HCEC 1CT (cell line): ENCODE measurements at places on chromosomes 5 and 9.

DNA sequence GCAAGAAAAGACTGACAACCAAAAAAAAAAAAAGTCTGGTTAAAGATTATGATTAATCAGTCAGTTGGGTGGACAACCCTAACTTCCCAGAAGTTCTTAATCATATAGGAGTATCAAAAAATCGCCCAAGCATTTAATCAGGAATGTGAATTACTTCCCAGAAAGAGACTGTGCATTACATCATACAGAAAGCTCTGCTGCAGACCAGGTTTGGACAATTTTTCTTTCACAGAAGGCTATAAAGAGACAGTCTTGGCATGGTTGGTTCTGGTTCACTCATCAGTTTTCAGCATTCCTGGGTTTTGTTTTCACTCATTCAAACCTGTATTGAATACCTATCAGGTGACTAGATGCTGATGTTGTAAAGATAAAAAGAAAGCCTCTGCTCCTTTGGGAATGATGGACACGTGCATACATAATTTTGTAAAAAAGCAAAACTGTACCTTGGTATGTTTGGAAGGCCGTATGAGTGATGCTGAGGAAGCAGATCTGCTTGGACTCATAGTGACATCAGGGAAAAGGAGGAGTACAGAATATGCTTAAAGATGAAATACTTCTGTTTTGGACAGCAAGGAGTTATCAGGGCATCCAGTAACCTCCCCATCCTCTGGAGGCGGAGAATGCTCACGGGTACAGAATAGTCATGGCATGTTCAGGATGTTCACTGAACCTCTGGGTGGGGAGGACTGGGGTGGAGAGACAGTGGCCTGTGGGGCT is 178.4 kb downstream of the GNA14 start:
- no peak for DNase-seq

DNA sequence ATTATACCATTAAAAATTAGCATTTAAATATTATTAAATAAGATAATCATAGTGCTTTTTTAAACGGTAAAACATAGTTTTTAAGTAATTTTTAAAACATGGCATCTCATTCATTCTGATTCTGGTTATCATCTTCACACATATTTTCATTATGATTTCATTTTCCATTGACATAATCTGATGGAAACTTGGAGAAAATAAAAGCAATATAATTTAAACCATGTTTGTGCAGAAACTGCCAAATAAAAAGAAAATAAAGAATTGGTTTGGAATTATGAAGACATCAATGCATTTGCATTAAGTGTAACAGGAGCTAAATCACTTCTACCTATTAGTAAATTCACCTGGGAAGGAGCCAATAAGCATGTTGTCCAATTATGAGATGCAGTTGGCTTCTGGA is 490.1 kb upstream of the CD180 start:
- DNase-seq: no peak

GRCh38 chr9:79917421-79917820 is 345.7 kb downstream of the TLE4 start:
- no peak for DNase-seq

- DNase-seq: no peak
Measured at GRCh38 chr5:169646856-169647255, 9.8 kb downstream of the DOCK2 start.

DNA sequence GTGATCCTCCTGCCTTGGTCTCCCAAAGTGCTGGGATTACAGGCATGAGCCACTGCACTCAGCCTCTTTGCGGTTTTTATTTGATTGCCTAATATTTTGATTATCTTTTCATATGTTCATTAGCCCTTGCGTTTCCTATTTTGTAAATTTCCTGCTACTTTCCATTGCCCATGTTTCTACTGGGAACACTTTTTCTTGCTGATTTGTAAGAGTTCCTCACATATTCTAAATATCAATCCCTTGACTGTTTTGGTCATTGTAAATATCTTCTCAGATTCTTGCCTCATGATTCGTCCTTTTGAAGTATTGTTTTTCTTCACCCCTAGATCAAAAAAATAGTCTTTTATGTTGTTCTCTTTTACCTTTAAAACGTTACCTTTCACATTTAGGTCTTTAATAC is 37.9 kb upstream of the TTC1 start:
- peak; percentile 81 for DNase-seq

GRCh38 chr9:26781906-26782305 is 110.7 kb downstream of the CAAP1 start:
- DNase-seq: no peak

DNA sequence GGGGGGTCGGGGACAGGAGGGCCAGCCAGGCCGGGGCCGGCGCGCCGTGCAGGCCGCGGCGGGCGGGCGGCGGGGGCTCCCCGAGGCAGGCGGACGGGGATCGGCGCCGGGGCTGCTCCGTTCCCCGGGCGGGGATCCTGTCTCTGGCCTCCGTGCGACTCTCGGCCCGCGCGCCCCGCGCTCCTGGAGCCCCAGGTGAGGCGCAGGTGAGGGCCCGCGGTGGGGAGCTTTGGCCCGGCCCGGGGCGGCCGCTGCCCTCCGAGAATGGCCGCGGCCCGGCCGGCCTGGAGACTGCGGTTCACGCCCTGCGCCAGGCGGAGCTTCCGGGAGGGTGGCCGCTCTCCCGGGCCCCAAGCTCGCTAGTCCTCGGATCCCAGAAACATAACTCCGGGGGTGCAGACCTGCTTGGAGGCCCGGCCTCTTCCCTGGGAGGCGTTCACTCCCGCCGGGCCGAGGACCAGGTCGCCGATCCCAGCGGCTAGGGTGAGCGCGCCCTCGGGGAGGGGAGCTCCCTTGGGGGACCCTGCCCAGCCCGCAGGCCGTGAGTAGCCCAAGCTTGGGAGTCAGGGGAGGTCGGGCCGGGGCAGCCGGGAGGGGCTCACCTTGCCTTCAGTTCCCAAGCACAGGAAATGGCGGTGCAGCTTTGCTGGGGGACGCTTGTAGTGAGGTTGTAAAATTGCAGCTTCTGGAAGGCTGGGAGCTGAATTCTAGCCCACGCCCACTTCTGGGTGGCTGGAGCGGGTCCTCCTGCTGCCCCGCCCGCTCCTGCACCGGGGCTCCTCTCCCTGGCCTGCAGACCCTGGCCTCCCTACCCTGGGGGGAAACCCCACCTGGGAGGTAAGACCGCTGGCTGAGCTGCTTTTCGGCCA is 723 bp downstream of the PPP1R26 start:
- DNase-seq: peak; percentile 42
